ENCODE measurements at places on chromosomes 6 and 20. TPM values are rescaled to one million over a fixed set of nuclear protein-coding genes. Genes with fewer than 3 reads are reported as not detected.

XRN2 gene
- 71.3 TPM for total RNA-seq

F13A1 gene
- not detected for total RNA-seq

IP6K3 gene
- total RNA-seq, result not detected

SMPDL3A gene
- not detected for total RNA-seq

SLC4A11 gene
- total RNA-seq, result 2.8 TPM

NCOA5 gene
- total RNA-seq, result 16.8 TPM

KLHDC3 gene
- total RNA-seq, result 64.0 TPM

NKAIN2 gene
- not detected for total RNA-seq

FKBP1C gene
- total RNA-seq, result 1.7 TPM

ADGRB3 gene
- total RNA-seq, result not detected

GRCh38 chr20:20060234-20060998, 8.1 kb downstream of the CFAP61 start:
- H3K27ac ChIP-seq, result no peak overlapping the region
- no peak for DNase-seq
- H3K4me3 ChIP-seq, result no peak overlapping the region

GRCh38 chr6:120908767-120909166, 425.5 kb downstream of the TBC1D32 start:
- no peak overlapping the region for H3K27ac ChIP-seq
- no peak for DNase-seq
- no peaks in the 10 kb centered on the region for H3K4me1 ChIP-seq
- no peaks in the 10 kb centered on the region for H3K27me3 ChIP-seq
- H3K36me3 ChIP-seq, result no peaks in the 10 kb centered on the region

- no peak overlapping the region for H3K27ac ChIP-seq
- no peak for DNase-seq
- no peaks in the 10 kb centered on the region for H3K27me3 ChIP-seq
- peaks cover 60% of the 10 kb centered on the region for H3K36me3 ChIP-seq
Observed at GRCh38 chr20:37790900-37791299, 97.1 kb downstream of the CTNNBL1 start.

DNA sequence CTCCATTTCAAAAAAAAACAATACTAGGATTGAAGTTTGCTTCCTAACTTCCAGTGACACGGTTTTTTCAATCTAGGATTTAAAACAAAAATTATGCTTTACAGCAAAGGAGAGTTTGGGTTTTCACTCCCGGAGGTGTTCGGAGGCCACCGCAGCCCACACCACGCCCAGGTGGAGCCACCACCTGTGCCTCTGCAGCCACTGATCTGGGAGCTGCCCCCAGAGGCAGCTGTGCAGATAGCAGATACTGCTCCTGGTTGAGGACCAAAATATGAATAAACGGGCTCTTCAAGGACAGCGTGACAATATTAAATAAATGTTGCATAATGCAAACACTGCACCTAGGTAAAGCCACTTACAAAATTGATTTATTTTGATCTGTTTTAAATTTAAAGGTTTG, 30.2 kb downstream of the DLL1 start:
- peaks cover 2% of the 10 kb centered on the region for H3K27me3 ChIP-seq
- DNase-seq, result no peak
- no peaks in the 10 kb centered on the region for H3K36me3 ChIP-seq
- no peak overlapping the region for H3K4me3 ChIP-seq

- H3K27ac ChIP-seq, result peak overlapping the region; percentile 87
- peaks cover 14% of the 10 kb centered on the region for H3K36me3 ChIP-seq
- peak; percentile 52 for DNase-seq
Observed at GRCh38 chr20:36969478-36970186, 18.1 kb upstream of the SAMHD1 start.

GRCh38 chr20:44690781-44691423, 24.3 kb upstream of the CCN5 start:
- H3K27me3 ChIP-seq, result peaks cover 2% of the 10 kb centered on the region
- peaks cover 7% of the 10 kb centered on the region for H3K4me1 ChIP-seq
- no peak overlapping the region for H3K27ac ChIP-seq
- H3K36me3 ChIP-seq, result no peaks in the 10 kb centered on the region
- no peak overlapping the region for H3K4me3 ChIP-seq

GRCh38 chr6:83696674-83697073, 12.2 kb downstream of the SNAP91 start:
- H3K27ac ChIP-seq, result no peak overlapping the region
- no peaks in the 10 kb centered on the region for H3K36me3 ChIP-seq
- no peaks in the 10 kb centered on the region for H3K4me1 ChIP-seq
- no peak overlapping the region for H3K4me3 ChIP-seq
- DNase-seq, result no peak

GRCh38 chr6:19986691-19987438, 149.7 kb downstream of the ID4 start:
- peaks cover 5% of the 10 kb centered on the region for H3K27me3 ChIP-seq
- no peaks in the 10 kb centered on the region for H3K36me3 ChIP-seq
- H3K4me3 ChIP-seq, result no peak overlapping the region
- no peaks in the 10 kb centered on the region for H3K4me1 ChIP-seq

DNA sequence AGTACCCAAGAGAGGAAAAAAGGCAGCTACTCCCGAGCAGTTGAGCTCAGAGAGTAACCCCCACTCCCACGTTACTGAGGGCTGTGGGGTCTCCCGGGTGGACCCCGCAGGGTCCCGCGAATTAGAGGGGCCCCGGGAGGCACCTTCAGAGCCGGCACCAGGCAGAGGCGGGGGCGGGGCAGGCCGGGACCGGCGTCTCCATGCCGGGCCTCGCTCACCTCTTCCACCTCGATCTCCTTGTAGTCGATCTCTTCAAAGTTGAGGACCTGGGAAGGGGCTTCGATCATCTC, 381 bp downstream of the MAP3K7 start:
- peak; percentile 55 for DNase-seq
- H3K4me3 ChIP-seq, result peak overlapping the region; percentile 98
- H3K27me3 ChIP-seq, result peaks cover 3% of the 10 kb centered on the region
- no peaks in the 10 kb centered on the region for H3K36me3 ChIP-seq

DNA sequence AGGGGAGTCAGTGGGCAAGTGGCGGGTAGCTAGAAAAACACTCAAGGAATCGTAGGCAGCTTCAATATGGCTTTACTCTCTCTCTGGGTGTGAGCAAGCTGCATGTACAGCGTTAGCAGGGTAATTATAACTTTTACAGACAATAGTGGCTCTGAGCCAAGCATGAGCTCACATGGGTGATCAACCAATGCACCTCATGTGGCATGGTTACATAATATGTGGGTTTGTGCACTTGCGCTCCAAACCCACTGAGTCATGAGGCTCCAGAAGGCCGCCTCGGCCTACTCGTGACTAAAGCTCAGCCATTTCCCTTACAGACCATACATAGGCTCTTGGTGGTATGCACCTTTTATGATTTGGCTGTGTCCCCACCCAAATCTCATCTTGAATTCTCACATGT, 78.4 kb upstream of the FBXL4 start:
- H3K27me3 ChIP-seq, result no peaks in the 10 kb centered on the region
- no peak overlapping the region for H3K4me3 ChIP-seq
- no peaks in the 10 kb centered on the region for H3K36me3 ChIP-seq
- no peak for DNase-seq
- no peak overlapping the region for H3K27ac ChIP-seq

DNA sequence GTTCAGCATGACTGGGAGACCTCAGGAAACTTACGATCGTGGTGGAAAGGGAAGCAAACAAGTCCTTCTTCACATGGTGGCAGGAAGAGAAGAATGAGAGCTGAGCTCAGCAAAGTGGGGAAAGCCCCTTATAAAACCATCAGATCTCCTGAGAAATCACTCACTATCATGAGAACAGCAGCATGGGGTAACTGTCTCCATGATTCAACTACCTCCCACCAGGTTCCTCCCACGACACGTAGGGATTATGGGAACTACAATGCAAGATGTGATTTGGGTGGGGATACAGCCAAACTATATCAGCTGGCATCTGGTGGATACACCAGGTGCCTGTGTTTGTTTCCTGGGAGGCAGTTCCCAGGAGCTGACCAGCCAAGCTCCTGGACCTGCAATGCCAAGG, 4.9 kb downstream of the DDO start:
- no peaks in the 10 kb centered on the region for H3K36me3 ChIP-seq
- peaks cover 2% of the 10 kb centered on the region for H3K27me3 ChIP-seq
- H3K4me3 ChIP-seq, result no peak overlapping the region
- DNase-seq, result no peak
- no peaks in the 10 kb centered on the region for H3K4me1 ChIP-seq

Data from activated CD8-positive, alpha-beta T cell treated with anti-CD3 and anti-CD28 coated beads for 36 hours (primary cell).